ENCODE measurements at places on chromosomes 16 and 17. TPM values are rescaled to one million over a fixed set of nuclear protein-coding genes. Genes with fewer than 3 reads are reported as not detected.

The ACE gene
- total RNA-seq = 0.66 TPM

The PRSS53 gene
- total RNA-seq = 12.1 TPM

The KRTAP4-1 gene
- total RNA-seq = not detected

The DDX19B gene
- total RNA-seq = 32.6 TPM

The ARL2BP gene
- 20.7 TPM for total RNA-seq

All from activated naive CD4-positive, alpha-beta T cell treated with anti-CD3 and anti-CD28 coated beads, Interleukin-2, amount 50 U/mL, for 72 hours (primary cell).